ENCODE measurements at places on chromosomes 7 and 10. TPM values are rescaled to one million over a fixed set of nuclear protein-coding genes. Genes with fewer than 3 reads are reported as not detected.

GRCh38 chr7:2640482-2640830 is 8.7 kb downstream of the TTYH3 start:
- no peak for ATAC-seq

GRCh38 chr10:115989621-115990020 is 283.4 kb downstream of the GFRA1 start:
- ATAC-seq, result no peak

DNA sequence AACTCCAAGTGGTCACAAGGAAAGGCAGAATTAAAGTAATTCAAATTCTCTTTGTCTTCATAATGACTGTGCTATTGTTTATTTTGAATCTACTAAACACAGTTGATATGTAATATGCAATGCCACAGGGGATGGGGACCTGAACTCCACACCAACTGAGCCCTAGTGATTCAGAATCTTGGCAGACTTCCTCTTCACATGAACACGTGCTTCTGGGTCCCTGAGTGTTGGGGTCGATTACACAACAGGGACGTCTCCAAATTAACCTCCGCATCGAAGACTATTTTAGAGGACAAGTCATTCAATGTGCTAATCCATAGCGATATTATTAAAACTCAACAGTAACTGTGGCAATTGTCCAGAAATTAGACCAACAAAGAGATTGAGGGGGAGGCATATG is 95.3 kb upstream of the CARD11 start:
- no peak for ATAC-seq

DNA sequence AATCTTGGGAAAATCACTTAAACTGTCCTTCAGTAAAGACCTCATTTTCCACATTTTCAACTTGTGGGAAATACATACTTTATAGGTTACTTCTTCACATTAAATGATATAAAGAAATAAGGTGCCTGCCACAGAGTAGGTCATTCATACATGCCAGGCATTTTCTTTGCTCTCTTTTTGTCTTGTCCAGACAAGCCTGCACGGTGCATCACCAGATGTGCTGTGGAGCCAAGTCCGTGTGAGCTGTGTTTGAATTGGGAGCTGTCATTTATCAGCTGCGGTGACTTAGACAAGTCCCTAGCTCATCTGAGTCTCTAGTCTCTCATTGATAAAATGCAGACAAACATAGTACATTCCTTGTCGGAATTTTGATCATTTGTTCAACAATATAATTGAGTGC is 432.9 kb downstream of the SORCS3 start:
- ATAC-seq, result no peak

DNA sequence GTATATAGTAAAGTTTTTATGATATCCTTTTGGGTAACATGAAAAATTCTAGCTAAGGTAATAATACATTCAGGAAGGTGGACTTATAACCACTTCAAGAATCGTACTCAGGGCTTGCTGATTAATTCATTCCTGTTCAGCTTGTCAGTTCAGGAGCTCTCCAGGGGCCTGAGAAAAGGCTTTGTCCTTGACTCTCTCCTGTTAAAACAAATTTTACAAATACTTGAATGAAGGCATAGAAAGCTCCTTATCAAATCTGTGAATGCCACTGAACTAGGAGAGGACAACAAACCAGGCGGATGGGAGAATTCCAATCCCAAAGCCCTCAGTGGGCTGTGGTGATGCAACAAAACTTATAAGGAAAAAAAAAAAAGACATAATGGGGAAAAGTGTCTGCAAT is 354.5 kb upstream of the ZMIZ1 start:
- no peak for ATAC-seq

DNA sequence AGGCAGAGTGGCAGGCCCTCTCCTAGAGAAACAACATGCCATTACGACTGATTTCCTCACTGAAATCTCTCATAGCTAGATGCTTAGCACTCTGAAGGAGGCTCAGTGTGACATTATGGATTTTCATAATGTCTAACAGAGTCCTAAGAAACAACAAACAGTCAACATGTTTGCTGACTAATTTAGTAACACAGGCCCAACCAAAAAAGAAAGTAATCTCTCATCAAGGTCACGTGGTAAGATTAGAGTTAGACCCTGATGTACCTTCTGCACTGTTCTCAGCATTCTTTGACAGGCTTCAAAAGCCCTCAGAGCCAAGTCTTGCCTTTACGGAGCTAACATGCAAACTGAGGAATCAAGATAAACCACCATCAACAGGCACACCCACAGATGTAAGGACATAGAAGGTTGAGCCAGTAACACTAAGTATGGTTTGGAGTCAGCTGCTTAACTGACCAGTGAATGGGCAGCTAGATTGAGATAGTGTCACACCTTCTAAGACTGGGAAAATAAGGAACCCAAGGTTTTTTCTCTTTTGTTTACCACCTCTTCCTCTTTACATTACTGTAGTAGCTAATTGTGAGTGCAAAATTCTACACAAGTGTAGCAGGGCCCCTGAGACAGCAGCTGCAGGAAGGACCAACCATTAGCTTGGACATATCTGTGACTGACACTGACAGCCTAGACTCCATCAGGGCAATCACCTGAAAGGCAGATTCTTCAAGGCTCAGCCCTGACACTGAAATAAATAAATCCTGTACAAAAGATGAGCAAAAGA is 15.3 kb upstream of the KCNIP2 start:
- ATAC-seq, result no peak

- no peak for ATAC-seq
Measured at GRCh38 chr7:44046321-44047061, 2.0 kb downstream of the DBNL start.

- peak; percentile 51 for ATAC-seq
Measured at GRCh38 chr7:55081472-55082227, 62.8 kb downstream of the EGFR start.

DNA sequence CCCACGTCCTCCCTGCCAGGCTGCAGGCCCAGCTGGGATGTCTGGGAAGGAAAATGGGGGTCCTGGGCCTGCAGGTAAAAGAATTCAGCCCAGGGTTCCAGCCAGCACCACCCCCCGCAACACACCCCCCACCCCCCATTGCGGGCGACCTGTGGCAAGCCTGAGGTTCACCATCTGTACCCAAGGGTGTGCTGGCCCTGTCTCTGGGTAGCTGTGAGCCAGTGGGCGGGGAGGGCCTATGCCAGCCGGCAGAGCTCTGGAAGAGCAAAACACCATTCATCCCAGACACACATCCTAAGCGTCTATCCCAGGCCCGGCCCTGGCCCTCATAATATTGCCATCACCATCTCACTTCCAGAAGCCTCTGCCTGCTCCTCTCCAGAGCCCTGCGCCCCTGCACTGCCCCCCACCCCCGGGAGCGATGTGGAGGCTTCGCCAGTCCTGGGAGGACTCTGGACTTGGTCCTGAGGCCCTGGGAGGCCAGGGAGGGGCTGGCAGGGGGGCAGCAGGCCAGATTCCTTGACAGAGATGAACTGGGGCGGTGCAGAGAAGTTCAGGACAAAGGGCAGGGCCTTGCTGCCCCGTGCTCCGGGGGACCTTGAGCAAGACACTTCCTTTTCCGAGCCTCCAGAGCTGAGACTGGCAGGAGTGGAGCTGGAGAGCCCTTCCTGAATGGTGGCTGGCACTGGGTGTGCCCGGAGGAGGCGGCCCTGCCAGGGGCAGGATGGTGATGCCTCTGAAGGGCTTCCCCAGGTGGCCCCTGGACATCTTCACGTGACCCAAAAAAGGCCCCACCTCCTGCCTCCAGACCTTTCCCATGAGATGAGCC is 8.7 kb upstream of the TTYH3 start:
- peak; percentile 66 for ATAC-seq

GRCh38 chr7:103141753-103142404 is 7.0 kb downstream of the NAPEPLD start:
- ATAC-seq, result no peak

- no peak for ATAC-seq
Measured at GRCh38 chr10:121236621-121237020, 361.6 kb downstream of the FGFR2 start.

- ATAC-seq, result peak; percentile 28
Measured at GRCh38 chr7:75847707-75848106, 31.1 kb upstream of the RHBDD2 start.

- ATAC-seq, result no peak
Measured at GRCh38 chr10:35353395-35353794, 17.1 kb downstream of the CCNY start.

DNA sequence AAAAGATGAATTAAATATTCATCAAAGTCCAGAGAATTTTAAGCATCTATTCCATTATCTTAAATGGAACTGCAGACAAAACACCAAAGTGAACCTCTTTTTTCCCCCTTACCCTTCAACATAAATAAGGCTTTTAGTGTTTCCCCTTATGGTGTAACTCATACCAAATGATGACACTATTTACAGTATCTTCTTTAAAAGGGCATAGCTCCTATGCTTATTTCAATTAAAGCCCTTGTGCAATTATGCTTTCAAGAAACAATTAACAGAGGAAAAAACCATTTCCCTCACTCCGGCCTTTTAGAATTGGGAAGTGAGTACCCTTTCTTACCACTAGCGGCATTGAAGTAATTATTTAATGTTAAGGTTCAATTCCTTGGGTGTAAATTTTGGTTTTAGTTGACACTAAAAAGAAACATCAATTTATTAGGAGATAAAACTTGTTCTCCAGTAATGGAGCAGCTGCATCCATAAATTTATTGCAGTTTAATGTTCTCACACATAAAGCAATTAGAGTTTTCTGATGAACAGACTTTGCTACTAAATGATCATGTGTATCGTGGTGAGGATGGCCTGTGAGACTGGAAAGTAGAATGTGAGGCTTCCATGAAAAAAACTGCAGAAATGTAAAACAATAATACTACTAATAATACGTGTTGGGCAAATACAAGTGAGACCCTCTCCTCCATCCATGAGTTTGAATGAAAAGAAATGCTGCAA is 661.3 kb downstream of the PARD3 start:
- no peak for ATAC-seq

DNA sequence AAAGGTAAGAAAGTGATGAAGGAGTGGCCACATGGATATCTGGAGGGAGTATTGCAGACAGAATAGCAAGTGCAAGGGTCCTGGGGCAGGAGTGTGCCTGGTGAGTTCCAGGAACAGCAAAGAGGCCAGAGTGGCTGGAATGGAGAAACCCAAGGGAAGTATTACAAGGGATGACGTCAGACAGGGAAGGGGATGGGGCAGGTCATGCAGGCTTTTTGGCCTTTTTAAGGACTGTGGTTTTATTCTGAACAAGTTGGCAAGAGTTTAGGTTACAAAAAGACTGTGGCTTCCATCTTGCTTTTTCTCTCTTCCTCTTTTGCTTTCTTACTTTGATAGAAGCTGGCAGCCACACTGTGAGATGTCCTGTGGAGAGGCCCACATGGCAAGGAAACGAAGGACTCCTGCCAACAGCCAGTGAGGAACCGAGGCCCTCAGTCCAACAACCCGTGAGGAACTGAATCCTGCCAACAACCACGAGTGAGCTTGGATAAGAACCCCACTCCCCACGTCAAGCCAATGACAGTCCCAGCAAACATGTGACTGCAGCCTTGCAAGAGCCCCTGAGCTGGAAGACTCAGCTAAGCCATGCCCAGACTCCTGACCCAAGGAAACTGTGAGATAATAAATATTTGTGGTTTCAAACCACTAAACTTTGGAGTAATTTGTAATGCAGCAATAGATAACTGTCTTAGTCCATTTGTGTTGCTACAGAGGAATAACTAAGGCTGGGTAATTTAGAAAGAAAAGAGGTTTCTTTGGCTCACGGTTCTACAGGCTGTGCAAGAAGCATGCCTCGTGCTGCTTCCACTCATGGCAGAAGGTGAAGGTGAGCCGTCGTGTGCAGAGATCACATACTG is 19.8 kb upstream of the KDM7A start:
- peak; percentile 83 for ATAC-seq

DNA sequence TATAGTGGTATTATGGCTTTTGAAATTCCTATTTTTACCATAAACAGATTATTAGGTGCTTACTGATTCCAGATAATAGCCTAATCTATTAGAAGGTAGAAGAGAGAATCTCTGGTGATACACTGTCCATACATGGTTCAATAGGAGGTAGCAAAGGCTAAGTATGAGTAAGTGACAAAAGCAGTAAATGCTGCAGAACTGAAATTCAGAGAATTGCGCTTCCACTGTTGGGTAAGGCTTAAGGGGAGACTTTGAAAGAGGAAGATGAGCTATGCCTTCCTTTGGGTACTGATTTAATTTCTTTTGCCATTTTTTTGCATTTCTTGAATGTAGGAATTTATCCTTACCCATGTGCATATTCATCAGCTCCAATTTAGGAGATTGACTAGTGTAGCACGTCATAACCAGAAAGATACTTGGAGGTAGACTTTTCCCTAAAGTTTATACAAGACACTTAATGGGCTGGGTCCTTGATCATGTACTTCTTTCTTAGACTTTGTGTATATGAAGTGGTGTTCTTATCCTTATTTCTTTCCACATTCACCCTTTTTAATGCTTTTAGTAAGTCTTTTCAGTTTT is 15.3 kb downstream of the MKLN1 start:
- no peak for ATAC-seq

GRCh38 chr7:23175938-23176337 is 5.9 kb upstream of the NUP42 start:
- no peak for ATAC-seq

- peak; percentile 57 for ATAC-seq
Measured at GRCh38 chr7:2248984-2249694, 7.1 kb downstream of the NUDT1 start.

DNA sequence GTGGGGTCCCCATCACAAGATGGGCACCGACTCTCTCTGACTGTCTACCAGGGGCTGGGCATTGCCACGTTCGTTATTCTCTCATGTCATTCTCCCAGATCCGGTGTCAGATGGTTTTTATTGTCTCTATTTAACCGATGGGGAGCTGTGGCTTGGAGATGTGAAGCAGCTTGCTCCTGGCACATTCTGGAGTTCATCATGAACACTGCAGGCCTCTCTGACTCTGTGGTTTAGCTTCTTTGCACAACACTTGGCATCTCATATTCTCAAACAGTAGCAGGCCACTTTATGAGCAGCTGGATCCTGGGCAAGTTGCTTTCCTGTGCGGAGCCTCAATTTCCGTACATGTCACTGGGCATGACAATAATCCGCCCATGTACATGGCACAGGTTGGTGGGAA is 119.9 kb downstream of the LRRC18 start:
- no peak for ATAC-seq

- no peak for ATAC-seq
Measured at GRCh38 chr7:35712563-35713226, 17.8 kb upstream of the HERPUD2 start.

- no peak for ATAC-seq
Measured at GRCh38 chr7:93622036-93623033, 47.8 kb upstream of the CALCR start.

The SPDYE5 gene
- total RNA-seq, result not detected

The FAM131B gene
- total RNA-seq, result 0.84 TPM

The PIP gene
- total RNA-seq, result not detected

The CCAR1 gene
- 60.8 TPM for total RNA-seq

The TFR2 gene
- total RNA-seq, result not detected

The CPA4 gene
- total RNA-seq, result not detected

The SERPINE1 gene
- total RNA-seq, result 11.0 TPM

The NUTM2A gene
- total RNA-seq, result 0.27 TPM

The WNT2 gene
- not detected for total RNA-seq

Measured in gastroesophageal sphincter (tissue), 4 donors.